Stimulated activated CD4-positive, alpha-beta T cell treated with anti-CD3 and anti-CD28 coated beads, Interleukin-2, amount 100 ng/mL, for 24 hours (primary cell): ENCODE measurements at places on chromosomes 13 and 19.
A peak's percentile ranks its signal among the peaks of the same experiment; 100 is the strongest.

DNA sequence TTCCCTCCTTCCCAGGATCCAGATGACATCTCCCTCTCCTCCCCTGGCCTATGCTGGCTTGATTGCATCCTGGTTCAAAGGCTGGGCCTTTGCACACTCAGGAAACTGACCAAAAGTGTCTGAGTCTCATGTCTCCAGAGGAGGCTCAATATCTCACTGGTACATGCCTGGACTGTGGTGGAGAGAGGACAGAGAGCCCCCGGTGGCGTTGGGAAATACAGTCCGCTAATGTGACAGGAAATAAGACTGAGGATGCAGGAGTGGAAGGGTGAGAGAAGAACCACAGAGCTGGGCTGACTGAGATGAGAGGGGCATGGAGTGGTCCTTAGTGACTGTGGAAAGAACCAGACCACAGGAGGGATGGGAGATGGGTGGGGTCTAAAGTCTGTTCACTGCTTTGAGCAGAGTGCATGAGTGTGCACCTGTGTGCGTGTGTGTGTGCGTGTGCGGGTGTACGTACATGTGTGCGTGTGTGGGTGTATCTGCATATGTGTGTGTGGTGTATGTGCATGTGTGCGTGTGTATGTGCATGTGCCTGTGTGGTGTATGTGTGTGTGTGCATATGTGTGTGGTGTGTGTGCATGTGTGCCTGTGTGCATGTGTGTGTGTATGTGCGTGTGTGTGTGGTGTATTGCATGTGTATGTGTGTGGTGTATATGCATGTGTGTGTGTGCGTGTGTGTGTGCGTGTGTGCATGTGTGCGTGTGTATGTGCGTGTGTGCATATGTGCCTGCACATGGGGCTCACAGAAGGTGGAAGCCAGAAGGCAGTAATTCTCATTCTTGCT, 1.9 kb downstream of the SIGLEC5 start:
- DNase-seq: no peak

DNA sequence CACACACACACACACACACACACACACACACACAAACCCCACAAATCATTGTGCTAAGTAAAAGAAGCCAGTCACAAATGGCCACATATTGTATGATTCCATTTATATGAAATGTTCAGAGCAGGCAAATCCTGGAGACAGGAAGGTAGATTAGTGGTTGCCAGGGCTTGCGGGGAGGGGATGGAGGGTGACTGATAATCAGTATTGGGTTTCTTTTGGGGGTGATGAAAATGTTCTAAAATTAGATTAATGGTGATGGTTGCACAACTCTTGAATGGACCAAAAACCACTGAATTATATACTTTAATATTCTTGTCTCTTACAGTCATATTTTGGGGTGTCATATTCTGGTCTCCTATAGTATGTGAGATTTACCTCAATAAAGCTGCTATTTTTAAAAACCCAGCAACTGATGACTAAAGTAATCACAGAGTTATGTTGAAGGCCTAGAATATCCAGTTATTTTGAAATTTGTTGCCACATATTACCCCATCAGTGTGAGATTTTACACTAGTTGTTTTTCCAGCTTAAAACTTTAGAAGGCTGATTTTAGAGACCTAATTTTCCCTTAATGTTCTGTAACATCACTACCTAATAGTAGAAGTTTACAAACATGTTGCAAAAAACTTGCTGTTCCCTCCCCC, 20.3 kb downstream of the FLT1 start:
- DNase-seq: no peak

DNA sequence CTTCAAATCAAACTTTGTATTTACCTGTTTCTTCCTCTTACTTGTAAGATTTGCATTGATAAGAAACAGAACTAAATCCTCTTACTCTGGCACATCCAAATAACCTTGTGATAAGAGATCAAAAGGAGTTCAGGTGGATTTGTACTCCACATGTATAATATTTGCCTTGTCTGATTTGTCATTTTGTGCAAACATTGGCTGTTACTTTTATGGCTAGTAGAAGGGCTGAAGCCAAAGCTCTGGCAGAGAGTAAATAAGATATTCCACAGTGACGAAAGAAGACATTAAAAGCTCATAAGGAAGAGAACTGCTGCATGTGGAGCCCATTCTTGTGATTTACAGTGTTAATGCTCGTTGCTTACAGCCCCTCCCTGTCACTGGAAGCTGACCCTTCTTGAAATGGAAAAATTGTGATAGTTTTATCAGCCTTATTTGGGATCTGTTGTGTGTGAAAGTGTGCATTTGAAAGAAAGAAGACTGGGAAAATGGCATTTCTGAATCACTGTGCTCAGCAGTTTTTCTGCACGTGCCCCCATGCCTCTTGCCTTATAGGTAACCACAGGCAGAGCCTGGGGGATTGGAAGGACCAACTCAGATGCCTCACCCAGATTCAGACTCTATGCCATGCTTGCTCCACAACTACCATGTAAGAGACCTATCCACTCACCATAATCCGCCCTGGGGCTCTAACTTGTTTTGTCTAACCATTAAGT, 68.2 kb downstream of the OXGR1 start:
- DNase-seq: no peak

DNA sequence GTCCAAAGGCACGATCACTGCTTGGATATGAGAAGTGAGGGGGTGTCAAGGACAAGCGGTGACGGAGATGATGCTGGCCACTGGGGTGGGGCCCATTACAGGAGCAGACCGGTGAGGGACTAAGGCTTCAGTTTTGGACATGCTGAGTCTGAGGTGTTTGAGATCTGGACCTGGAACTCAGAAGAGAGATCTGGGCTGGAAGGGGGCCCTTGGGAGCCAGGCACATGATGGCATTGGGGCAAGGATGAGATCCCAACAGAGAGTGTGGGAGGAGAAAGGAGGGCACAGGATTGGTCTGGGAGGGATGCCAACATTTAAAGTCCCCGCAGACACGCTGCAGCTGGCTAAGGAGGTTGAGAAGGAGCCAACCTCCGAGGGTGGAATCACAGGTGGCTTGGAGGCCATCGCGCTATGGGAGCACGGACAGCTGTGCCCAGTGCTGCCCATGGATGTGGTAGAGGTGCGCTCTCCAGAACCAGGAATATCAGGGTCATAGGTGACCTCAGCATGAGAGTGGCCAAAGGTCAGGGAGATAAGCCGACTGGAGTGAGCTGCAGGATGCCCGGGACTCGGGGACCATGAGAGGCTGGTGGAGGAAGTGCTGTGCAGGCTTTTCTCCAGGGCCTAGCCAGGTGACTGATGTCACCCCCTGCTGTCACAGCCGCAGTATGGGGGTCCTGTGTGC, 21.8 kb downstream of the DHRS12 start:
- no peak for DNase-seq

DNA sequence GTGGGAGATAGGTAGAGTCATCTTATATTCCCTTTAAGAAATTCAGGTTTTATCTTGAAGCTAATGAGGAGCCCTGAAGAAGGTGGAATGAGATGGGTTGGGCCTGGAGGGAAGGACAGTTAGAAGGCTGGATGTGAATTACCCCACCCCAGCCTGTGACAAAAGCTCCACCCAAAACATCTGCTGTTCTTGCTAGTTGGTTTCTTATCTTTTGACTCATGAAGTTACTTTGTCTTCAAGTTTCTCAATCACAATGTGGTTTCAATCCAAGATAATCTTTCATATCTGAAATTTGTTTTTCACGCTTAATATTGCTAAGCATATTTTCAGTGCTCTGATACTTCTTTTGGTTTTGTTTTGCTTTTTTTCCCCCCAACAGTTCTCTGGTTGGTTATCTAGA, 38.3 kb upstream of the HMGB1 start:
- DNase-seq: no peak

- DNase-seq: no peak
Observed at GRCh38 chr13:63351081-63351480, 1935.4 kb upstream of the PCDH20 start.

- DNase-seq: peak; percentile 7
Observed at GRCh38 chr19:46271481-46272197, 25.2 kb upstream of the HIF3A start.
